ENCODE measurements at places on chromosomes 16 and 17. TPM values are rescaled to one million over a fixed set of nuclear protein-coding genes. Genes with fewer than 3 reads are reported as not detected.
A peak's percentile ranks its signal among the peaks of the same experiment; 100 is the strongest.

- DNase-seq, result peak; percentile 88
Measured at GRCh38 chr16:85611444-85612190, 1.5 kb upstream of the GSE1 start.

- DNase-seq, result no peak
Measured at GRCh38 chr17:45784293-45784740, at the start of gene CRHR1. TSS of gene CRHR1 (plus strand) at chr17:45784320. CDS start at chr17:45784545, 225 bp downstream.

DNA sequence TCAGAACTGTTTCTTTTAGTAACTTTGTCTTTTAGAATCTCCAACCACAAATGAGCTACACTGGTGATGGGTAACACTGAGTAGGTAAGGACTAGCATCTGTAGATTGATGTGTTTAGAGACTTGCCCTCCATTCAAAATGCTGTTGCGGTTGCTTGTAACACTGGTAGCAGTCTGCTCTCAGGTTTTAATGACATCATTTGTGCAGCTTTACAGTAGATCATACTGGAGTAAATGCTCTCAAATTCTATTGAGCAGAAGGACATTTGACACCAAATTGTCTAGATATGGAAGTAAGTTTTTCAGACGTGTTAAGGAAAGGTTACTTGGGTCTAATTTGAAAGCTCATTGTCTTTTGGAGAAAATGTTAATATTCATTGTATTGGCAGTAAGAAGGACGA is 98.8 kb downstream of the NLK start:
- no peak for DNase-seq

Gene CIITA
- total RNA-seq, result 7.2 TPM

DNA sequence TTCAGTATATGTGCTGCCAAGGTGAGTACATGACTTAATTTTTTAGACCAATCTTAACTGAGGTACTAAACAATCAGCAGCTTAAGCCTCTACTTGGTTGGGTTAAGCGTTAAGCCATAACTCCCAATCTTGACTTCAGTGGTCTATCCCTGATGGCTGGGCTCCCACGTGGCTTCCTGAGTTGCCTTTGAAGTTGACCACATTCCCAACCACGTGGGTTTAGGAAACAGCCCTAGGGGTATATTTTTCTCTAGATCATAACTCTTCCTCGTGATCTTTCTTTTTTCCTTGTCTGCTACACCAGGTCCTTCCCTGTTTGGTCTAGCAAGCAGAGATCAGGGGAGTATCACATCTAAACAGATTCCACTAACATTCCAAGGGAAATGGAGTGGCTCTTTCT is 20.1 kb upstream of the PIRT start:
- DNase-seq, result no peak

GRCh38 chr16:26601335-26601734 is 465.4 kb upstream of the C16orf82 start:
- no peak for DNase-seq

DNA sequence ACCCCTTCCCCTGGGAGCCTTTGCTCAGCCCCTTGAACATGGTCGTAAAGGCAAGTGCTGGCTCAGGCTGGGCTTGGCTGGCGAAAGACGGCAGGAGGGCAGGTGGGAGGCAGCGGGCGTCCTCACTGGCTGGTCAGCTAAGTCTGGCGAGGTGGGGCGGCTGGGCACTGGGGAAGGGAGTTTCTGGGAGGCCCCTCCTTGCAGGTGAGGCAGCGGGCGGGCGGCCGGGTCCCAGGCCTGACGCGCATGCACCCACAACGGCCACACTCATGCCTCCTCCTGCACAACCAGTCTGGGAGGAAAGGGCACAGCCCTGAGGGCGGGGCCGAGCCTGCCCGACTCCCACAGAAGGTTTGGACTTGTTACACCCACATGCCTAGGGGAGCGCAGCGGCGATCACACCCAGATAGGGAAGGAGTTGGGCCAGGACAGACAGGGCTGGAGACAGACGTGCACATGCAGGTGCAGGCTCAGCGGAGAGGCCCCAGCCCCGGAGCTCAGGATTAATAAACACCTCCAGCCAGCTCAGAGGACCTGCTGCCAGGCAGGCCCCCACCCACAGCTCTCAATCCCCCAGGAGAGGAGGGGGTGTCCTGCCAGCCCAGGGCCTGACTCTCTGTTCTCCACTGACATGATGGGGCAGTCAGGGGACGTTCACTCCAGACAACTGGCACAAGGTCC is at the start of gene EVPL:
Gene EVPL (minus strand): TSS at position 148 of the 681 bp plus-strand sequence. CDS start 108 bp downstream, at position 40.
- DNase-seq, result no peak

DNA sequence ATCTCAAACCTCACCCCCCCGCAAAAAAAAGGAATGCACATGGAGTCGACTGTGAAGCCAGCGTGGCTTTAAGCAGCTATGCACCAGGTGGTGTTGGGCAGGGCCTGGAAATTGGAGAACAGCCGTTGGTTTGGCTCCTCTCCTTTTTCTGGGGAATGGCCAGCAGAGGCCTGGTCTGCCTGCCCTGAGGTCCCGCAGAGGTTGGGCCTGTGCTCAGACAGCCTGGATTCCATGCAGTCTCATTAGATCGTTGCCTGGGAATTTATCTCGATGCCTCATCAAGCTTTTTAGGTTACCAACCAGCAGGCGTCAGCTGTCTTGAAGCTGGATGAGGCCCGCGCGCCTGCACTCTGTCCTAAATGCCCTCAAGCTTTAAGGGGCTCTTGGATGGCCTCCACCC is 9.8 kb downstream of the SLC12A3 start:
- DNase-seq, result no peak

Gene AIPL1
- total RNA-seq, result not detected

DNA sequence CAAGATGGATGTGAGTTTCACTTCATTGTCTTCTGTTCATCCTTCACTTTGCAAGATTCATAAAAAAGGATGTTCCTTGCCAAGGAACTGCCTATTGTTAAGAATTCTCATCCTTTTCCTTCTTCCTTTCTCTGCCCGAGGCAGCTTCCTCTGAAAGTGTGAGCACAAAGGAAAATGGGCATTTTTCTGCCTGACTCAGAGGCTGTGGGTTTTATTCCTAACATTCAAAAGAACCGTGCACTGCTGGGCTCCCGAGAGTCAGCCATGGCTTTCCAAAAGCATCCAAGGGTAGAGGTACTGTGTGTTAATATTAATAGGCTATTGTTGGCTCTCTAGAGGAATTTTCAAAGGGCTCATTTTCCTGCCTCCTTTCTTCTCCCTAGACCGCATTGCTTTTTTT is 289.4 kb downstream of the ABCC12 start:
- DNase-seq, result no peak

Gene DHRS7C
- 0.89 TPM for total RNA-seq

Data from cardiac septum (tissue), 1 donor.